ENCODE measurements at places on chromosomes 6 and 20.

GRCh38 chr6:168536665-168537539 is 95.9 kb downstream of the SMOC2 start:
- DNase-seq: no peak

DNA sequence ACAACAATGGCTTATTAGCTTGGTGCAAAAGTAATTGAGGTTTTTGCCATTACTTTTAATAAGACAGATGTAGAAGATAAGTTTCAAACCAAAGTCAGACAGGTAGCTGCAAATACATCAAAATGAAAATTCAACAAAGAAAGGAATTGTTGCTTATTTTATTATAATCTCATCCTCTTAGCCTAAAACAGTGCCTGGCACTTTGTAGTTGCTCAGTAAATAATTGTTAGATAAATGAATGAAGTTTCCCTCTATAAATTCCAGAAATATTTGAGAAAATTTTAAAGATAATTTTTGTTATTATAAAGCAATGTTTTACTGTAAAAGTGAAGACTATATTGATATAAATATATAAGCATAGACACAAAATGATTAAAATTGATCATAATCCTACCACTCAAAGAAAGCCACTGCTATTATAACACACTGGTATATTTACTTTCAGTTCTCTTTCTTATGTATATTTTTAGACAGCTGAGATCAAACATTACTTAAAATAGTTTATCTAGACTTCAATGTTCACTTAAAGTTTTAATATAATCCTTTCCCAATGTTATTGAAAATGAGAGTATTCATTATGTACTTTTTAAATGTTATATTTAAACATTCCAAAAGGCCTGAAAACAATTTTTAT is 42.5 kb downstream of the SESN1 start:
- DNase-seq: no peak

- no peak for DNase-seq
These were observed 642.5 kb upstream of the MMS22L start for GRCh38 chr6:97925504-97925903.

- DNase-seq: no peak
These were observed 2.2 kb downstream of the MTRES1 start for GRCh38 chr6:107030151-107030550.

- no peak for DNase-seq
These were observed 49.7 kb downstream of the SLC22A23 start for GRCh38 chr6:3406891-3407809.

- DNase-seq: no peak
These were observed 71.6 kb upstream of the CD93 start for GRCh38 chr20:23157734-23158133.

- DNase-seq: no peak
These were observed 56.4 kb downstream of the NRN1 start for GRCh38 chr6:5950361-5950785.

- no peak for DNase-seq
These were observed 559.5 kb upstream of the MMS22L start for GRCh38 chr6:97842521-97842920.

DNA sequence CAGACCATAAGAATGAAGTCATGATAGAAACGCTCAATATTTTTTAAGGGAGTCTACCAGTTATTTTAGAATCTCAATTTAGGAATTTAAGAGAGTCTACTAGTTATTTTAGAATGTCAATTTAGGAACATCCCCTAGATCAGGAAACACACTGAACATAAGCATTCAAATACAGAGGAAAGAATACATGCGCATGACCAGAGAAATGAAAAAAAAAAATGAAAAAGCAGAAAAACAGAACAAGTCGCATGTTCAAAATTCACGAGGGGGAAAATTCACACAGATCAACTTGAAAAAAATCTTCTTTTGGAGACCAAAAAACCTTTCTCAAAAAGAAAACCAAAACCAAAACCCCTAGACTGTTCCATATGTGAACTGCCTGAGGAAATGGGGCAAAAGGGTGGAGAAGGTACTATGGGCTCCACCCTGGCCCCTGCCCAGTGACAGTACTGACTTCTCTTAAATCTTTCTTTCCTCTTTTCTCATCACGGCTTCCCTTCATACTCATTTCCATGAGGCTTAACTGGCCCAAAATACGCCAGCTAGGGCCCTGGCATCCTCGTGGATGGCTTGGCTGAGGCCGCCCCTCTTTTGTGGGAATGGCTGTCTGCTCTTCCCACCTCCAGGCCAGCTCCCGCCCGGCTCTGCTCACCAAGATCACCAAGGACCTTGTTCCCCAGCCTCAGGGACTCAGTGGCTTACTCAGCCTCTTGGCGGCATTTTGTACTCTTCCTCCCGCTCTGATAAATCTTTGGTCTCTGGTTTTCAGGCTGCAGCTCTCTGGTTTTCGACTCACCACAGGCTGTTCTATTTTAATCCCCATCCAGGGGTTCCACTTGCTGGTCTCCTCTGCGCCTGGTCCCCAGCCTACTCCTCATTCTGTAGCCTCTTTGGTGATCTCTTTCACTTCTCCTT is 11.2 kb downstream of the ZBTB2 start:
- DNase-seq: no peak

DNA sequence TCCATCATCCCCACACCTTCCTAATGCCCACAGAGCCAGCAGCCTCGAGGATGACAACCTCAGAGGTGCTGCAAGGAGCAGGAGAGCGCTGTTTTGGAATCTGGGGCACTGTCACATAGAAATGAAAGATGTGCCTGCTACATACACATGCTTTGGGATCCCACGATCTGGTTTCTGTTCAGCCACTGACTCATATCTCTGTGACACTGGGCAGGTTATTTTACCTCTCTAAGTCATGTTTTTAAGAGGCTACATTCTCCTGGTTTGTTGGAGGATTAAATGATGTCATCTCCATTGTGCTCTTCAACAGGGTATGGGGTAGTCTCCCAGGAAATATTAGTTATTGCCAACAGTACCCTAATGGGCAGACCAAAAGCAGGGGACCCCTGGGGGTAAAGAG is 32.6 kb upstream of the TAB2 start:
- no peak for DNase-seq

DNA sequence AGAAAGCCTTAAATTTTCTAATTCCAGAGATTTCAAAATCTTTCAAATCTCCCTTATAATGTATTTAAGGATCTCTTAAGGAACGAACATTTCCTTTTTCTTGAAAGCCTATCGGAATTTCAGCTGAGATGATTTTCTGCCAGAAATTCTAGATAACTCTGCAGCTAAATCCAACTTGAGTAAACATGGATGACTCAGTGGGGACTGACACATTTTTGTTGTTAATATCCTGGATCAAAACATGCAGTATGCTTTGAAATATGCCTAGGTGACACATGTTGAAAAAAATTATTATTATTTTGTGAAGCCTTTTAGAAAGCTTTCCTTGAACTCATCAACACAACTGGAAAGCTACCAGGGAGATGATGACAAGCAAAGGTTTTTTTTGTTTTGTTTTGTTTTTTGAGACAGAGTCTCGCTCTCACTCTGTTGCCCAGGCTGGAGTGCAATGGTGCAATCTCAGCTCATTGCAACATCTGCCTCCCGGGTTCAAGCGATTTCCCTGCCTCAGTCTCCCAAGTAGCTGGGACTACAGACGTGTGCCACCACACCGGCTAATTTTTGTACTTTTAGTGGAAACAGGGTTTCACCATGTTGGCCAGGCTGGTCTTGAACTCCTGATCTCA is 140.1 kb upstream of the SNX9 start:
- DNase-seq: no peak

DNA sequence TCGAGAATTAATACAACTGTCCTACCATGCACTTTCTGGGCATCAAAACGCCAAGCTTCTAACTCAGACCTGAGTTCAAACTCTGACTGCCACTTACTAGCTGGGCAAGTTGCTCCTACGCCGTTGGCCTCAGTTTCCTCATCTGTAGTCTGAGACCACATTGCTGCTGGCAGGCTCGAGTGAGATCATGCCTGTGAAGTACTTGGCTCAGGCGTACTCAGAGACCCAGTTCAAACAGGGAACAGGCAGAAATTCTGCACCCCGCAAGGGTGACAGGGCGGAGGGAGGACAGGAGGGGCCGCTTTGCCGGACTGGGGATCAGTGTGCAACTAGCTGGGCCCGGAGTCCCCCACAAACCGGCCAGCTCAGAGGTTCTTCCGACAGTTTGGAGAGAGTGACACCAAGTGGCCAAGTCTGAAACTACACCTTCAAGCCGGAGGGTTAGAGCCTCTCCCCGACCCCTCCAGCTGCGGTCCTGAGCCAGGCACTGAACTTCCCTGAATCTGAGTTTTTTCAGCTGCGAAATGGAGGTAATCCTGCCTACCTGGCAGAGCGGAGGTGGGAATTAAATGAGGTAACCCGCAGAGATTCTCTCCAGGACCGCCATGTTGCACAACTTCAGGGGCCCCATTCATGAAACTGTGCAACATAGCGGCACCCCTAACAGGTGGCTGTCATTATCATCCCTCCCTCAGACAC is 46.0 kb upstream of the PTPN1 start:
- peak; percentile 62 for DNase-seq

- no peak for DNase-seq
These were observed 47.2 kb downstream of the NFATC2 start for GRCh38 chr20:51495291-51495690.

DNA sequence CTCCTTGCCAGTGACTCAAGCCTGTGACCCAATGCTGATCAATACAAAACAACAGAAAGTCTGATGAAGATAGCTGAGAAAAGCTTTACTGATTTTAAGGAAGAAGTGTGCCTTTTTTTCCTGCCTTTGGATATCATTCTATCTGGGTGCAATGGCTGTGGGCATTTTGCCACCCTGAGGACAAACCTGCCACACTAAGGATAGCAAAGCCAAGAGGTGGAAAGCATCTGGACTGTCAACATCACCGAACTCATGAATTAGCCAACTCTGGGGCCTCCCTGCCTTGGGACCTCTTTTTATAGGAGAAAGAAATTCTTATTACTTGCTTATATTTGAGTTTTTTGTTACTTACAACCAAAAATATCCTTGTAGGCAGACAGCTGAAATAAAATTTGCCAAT is 19.9 kb downstream of the RALGAPA2 start:
- no peak for DNase-seq

GRCh38 chr6:122050242-122050755 is 349.2 kb upstream of the HSF2 start:
- no peak for DNase-seq

- no peak for DNase-seq
These were observed 667 bp downstream of the CAP2 start for GRCh38 chr6:17393892-17394631.

- DNase-seq: no peak
These were observed 103.2 kb downstream of the ARMC2 start for GRCh38 chr6:108951351-108951953.

- no peak for DNase-seq
These were observed 96.0 kb downstream of the CEBPB start for GRCh38 chr20:50286609-50287008.
